ENCODE measurements at places on chromosomes 2 and 18. TPM values are rescaled to one million over a fixed set of nuclear protein-coding genes. Genes with fewer than 3 reads are reported as not detected.

DNA sequence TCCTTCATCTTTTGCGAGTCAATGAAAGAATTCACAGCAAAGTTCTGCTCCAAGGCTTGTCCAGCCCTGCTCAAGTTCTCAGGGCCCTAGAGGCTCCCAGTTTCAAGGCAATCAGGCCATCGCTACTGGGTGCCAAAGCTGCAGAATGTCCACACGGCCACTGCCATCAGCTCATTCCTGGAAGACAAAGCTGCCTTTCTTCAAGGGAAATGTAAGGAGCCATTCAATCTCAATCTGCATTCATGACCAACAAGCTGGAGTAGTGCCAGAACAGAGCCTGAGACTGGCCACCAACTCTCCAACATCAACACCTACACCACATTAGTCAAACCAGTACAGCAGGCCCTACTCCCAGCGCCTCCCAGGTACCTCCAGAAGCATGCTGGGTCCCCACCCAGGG lies 202.2 kb downstream of the TCF4 start:
- no peak for DNase-seq

GRCh38 chr18:4384932-4385331 lies 70.2 kb downstream of the DLGAP1 start:
- no peak for DNase-seq

GRCh38 chr18:44946529-44947113 lies 265.9 kb downstream of the SETBP1 start:
- DNase-seq = no peak

DNA sequence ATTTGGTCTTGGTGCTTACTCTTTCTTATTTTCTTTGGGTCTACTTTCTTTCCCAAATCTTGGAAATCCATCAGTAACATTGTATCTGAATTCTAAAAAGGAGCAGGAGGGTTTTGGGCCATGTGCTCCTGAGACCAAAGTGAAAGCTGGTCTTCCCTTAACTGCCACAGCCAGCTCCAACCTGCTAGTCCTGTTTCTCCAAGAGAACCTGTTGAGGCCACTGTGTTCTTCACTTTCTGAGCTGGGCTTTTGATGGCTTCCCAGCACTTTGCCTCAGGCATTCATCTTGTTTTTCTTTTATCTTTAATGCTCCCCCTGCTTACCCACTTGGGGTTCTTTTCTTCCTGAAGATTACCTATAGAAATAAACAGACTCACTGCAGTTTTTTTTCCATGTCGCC lies 53.3 kb downstream of the ARHGAP28 start:
- DNase-seq = no peak

- no peak for DNase-seq
Observed at GRCh38 chr18:49162226-49162864, 211.6 kb upstream of the SMAD7 start.

DNA sequence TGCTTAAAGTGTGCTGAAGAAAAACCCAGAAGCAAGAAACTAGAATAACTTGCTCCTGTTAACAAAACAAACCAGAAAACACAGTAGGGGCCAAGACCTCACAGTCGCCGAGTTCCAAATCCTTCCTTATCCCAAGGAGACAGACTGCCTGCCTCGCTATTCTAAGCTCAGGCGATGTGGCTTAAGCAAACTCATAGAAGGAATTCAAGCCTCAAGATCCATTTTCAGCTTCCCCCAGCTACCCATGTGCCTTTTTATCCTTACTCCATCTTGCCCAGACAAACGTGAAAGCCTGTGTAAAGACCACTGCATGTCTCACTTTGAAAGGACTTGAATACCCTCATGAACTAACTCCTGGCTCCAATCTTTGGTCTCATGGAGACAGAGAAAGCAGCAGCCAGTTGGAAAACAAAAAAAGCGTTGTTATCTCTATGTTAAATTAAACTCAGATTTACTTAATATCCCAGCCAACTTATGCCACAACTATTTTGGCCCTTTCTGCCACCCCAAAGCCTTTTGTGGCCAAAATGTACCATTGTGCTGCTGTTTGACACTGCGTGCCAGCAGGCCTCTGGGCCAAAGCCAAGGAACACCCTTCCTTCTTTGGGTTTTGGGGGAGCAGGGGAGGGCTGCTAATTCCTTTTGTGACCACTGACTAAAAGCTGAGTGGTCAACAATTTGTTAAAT lies 123.2 kb upstream of the FZD5 start:
- DNase-seq = no peak

GRCh38 chr2:179031731-179032408 lies 18.1 kb downstream of the CCDC141 start:
- no peak for DNase-seq

GRCh38 chr18:37769826-37770225 lies 204.2 kb upstream of the CELF4 start:
- DNase-seq = no peak

GRCh38 chr18:75113455-75113854 lies 95.5 kb downstream of the PTGR3 start:
- no peak for DNase-seq

DNA sequence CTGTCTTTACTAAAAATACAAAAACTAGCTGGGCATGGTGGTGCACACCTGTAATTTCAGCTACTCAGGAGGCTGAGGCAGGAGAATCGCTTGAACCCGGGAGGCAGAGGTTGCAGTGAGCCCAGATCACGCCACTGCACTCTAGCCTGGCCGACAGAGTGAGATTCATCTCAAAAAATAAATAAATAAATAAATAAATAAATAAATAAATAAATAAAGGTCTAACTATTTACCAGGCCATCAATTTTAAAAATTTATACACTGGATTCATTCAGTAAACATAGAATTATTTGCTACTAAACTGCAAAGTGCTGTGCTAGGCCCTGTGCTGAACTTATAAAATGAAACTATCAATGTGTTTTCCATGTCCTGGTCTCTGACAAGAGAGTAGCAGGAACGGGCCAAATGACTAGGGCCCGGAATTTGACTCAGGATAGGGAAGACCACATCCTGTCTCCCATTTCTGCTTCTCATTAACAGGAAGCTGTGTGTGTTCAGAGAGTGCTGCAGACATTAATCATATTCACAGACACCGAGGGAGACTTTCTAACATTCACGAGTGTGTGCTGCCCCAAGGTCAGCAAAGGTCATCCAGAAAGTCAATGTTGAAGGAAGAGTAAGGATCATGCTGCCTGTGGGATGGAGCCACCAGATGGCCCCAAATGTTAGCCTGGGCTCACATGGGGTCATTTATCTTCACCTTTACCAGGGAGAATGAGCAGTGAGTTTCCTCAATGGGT lies 95.8 kb downstream of the SPP2 start:
- DNase-seq = no peak

- no peak for DNase-seq
Observed at GRCh38 chr18:67705748-67706147, 189.2 kb upstream of the DSEL start.

DNA sequence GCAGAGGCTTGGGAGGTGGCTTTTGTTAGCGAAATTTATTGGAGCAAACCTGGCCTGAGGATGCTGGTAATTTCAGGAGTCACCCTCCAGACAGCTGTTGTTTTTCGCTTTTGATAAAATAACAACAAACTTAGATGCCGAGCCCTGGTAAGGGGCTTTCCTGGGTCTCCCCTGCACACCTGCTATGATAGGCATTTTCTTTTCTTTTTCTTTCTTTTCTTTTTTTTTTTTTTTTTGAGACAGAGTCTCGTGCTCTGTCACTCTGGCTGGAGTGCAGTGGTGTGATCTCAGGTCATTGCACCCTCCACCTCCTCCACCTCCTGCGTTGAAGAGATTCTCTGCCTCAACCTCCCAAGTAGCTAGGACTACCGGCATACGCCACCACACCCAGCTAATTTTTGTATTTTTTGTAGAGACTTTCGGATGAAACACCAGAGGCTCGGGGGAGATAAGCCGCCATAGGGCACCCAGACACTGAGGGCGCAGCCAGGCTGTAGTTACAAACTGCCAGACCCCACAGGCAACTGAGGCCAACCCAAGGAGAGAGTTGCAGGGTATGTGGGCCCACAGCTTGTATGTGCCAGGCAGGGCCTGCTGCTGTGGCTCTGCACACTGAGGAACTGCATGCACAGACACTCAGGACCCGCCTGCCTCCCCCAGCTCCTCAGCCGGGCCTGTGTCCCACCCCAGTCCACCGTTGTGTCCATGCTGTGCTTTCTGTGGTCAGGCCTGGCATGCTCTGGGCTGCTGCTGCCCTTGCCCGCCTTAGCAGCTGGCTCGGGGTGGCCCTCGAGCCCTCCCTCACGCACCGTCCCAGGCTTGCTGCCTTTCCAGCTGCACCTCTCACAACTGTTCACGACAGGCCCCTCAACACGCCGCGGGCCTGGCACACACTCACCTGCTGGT lies 3.9 kb downstream of the GYPC start:
- DNase-seq = no peak

GRCh38 chr2:56100791-56101312 lies 82.9 kb upstream of the CCDC85A start:
- no peak for DNase-seq

GRCh38 chr2:54310961-54311360 lies 54.9 kb upstream of the TSPYL6 start:
- no peak for DNase-seq

DNA sequence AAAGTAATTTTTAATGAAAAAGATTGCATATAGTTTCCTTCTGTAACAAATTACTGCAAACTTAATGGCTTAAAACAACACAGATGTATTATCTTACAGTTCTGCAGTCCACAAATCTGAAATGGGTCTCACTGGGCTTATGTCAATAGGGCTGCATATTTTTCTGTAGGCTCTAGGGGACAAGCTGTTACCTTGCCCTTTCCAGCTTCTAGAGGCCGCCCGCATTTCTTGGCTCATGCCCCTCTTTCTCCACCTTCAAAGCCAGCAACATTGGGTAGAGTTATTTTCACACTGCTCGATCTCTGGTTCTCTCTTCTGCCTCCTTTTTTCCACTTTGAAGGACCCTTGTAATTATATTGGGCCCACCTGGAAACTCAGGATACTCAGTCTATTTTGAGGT lies 16.7 kb downstream of the COPS8 start:
- DNase-seq = no peak

GRCh38 chr2:197324801-197325200 lies 14.2 kb upstream of the ANKRD44 start:
- no peak for DNase-seq

DNA sequence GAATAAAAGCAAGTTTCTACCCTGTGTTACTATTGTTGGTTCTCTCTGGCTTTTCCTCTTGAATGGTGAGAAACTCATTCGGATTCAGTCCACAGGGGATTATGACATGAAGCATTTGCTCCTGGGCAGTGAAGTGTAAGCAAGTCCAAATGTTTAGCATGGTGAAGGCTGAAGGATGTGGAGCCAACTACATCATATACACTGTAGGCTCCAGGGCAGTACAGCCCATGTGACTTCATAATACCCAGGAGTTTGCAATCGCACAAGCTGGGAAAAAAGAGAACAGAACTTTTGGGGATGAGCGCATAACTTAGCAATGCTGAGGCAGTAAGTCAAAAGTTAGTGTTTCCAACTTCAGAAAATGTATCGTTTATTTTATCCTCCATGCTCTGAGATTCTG lies 695.7 kb upstream of the POU3F3 start:
- no peak for DNase-seq

- no peak for DNase-seq
Observed at GRCh38 chr2:157439824-157440186, 4.1 kb downstream of the CYTIP start.

DNA sequence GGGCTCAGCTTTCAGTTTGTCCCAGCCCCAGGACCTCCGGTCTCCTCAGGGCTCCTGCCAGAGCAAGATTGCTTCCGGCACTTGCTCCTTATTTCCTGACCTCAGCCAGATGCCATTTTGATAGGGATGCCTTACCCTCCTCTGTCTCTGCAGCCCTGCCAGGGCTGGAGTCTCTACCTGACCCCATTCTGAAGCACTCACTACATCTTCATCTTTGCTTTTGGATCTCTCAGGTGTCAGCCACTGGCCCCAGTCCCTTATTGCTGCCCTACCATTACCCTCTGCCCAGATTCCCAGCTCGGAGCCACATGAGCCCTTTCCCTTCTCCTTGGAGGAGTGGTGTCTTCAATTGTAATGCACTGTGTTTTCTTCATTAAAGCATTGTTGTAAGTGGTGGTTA lies 17.1 kb downstream of the OSBPL6 start:
- DNase-seq = no peak

GRCh38 chr2:218517434-218518206 lies 50.5 kb downstream of the USP37 start:
- no peak for DNase-seq

DNA sequence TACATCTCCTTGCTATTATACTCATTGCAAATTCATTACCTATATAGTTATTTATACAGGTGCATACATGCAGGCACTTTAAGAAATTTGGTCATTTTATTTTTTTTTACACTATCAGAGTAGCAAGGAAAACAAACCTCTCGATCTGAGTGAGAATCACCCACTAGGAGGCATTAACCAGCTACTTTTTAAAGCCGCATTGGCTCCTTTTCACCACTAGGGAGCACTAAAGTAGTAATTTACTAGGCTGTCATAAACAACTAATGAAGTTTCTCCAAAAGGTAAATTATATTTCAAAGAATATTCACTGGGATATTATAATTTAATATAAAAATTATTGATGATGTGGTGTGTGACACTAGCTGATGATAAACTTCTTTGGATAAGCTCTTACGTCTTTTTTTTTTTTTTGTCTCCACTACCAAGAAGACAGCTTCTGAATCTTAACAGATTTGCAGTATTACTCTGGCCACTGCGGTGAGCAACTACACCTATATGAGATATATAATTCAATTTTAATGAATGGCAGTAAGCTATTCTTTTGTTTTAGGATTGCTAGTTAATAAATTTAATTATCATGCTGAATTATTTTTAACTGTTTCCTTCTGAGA lies 101.9 kb downstream of the NOL4 start:
- DNase-seq = peak; percentile 27

DNA sequence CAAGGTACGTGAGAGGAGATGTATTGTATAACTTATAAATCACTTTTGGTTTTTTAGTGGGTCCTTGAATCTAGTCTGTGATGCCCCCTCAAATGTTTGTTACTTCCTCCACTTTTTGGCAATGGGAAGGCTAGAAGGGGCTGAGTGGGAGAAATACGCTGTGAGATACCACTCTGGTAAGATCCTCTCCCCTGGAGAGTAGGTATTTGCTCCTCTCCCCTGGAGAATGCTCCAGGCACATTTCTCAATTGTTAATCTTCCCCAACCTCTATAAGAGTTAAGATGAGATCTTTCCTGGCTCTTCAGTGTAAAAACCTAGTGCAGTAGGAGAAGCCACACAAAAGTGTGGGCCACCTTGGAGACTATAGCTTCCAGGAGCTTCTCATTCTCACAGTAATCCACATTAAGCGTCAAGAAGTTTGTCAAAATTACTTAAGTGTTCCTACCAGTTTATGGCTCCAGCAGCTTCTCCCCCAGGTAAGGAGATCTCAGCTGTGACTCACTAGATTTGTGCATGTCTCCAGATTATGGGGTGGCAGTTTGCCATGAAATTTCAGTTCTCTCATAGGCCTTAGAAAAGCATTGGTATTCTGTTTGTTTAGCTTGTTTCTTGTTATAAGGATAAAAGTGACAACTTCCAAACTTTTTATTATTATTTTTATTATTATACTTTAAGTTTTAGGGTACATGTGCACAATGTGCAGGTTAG lies 182.6 kb downstream of the FSIP2 start:
- no peak for DNase-seq

- DNase-seq = no peak
Observed at GRCh38 chr2:60298006-60298696, 255.3 kb downstream of the BCL11A start.

PUM2 gene
- 14.9 TPM for total RNA-seq

KIAA2012 gene
- total RNA-seq = not detected

UCN gene
- not detected for total RNA-seq

ANKRD44 gene
- 1.7 TPM for total RNA-seq

RESP18 gene
- total RNA-seq = not detected

SCN1A gene
- not detected for total RNA-seq

IKZF2 gene
- 1.8 TPM for total RNA-seq

PPP1R1C gene
- 0.35 TPM for total RNA-seq

UGT1A5 gene
- total RNA-seq = not detected

RAB27B gene
- 1.7 TPM for total RNA-seq

BMP10 gene
- total RNA-seq = not detected
